Umbilical cord (tissue), 2 donors: ENCODE measurements at places on chromosomes 11 and 22. TPM values are rescaled to one million over a fixed set of nuclear protein-coding genes. Genes with fewer than 3 reads are reported as not detected.

GRCh38 chr11:118410055-118410745 lies 8.8 kb downstream of the ATP5MG start:
- DNase-seq, result no peak

- no peak for DNase-seq
Measured at GRCh38 chr11:59011655-59012397, 72.5 kb downstream of the GLYATL1 start.

DNA sequence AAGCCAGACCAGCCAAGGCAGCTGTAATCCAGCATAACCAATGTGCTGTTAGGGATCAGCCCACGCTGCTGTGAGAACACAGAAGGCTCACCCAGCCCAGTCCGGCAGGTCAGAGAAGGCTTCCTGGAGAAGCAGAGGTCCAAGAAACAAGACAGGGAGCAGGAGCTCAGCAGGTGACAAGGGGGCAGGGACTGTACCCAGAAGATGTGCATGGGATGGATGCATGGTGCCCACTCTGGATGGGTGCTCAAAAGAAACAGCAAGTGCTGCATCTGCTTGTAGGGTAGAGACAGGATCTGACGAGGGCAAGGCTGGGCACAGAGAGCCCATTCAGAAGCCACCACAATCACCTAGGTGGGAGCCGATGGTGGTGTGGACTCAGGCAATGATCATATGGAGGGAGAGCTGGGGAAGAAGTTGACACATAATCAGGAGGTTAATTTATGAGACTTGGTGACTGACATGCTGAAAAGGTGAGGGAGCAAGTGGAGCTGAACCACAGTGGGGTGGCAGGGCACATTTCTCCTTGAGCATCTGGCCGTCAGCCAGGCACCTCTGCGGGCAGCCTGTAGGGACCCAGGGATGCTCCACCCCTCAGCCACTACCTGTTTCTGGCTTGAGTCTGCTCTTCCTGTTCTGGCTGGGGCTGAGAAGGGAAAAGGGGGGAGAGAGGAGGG lies 102.3 kb upstream of the DRD2 start:
- DNase-seq, result no peak

DNA sequence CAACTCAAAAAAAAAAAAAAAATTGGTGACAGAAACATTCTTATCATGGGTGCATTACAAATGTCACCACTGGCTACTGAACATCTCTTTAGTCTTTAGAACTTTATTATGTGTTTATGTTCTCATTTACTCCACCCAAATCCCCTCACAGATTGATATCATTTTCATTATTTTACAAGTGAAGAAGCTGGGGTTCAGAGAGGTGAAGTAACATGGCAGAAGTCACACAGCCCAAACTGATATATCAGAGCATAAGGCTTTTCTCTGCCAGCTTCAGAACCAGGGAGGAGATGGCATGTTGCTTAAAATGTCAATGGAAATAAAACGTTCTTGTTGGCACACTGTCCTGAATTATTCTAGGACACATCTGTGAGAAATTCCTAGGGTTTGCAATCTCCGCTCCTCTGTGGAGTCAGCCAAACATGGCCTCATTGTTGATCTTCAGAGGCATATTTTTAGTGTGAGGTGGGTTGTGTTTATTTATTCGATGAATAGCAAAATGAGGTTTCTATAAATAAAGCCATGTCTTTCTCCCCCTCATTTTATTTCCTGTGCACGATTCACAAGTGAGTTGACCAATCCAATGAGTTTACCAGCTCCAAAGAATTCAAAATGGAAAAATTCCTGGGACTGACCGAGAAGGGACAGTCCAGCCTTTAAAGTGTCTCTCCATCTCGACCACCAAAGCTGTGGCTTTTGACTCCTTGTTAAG lies 72.9 kb upstream of the ANO1 start:
- no peak for DNase-seq

DNA sequence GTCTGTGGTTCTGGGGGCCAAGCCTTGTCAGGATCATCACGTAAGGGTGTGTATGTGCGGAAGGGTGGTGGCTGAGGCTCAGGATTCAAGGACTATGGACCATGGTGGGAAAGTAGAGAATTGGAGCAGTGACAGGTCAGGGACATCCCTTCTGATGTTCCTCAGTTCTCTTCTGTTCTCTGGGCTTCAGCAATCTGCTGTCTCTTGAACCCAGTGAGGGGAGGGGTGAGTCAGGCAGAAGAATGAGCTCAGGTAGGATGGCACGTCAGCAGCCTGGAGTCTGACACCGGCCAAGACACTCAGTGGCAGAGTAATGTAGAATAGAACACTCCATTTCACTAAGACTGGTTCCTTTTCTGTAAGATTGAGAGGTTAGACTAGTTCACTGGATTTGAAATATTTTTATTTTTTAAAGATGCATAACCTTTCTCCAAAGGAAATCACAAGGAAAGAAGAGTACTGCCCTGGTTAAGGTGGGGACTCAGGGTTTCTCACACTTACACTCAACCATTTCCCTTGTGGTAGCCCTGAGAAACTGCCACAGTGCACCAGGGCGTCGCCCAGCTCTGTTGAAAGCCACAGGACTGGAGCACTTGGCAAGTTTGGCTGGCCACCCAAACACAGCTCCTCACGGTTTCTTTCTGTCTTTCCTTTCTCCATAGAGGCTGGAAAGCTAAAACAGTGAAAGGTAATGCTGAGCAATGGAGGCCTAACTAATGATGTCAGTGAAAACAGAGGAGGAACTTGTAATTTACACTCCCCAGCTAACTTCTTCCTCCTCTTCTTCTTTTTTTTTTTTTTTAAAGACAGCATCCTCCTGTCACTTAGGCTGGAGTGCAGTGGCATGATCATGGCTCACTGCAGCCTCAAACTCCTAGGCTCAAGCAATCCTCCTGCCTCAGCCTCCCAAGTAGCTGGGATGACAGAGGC lies 23.1 kb upstream of the MICAL2 start:
- no peak for DNase-seq

- DNase-seq, result no peak
Measured at GRCh38 chr11:117026593-117027330, 71.5 kb downstream of the SIK3 start.

- DNase-seq, result no peak
Measured at GRCh38 chr11:61832754-61833153, 4.7 kb downstream of the FADS2 start.

- DNase-seq, result peak; percentile 88
Measured at GRCh38 chr22:17199003-17199731, 20.1 kb downstream of the ADA2 start.

- no peak for DNase-seq
Measured at GRCh38 chr11:41955066-41955465, 495.6 kb upstream of the LRRC4C start.

DNA sequence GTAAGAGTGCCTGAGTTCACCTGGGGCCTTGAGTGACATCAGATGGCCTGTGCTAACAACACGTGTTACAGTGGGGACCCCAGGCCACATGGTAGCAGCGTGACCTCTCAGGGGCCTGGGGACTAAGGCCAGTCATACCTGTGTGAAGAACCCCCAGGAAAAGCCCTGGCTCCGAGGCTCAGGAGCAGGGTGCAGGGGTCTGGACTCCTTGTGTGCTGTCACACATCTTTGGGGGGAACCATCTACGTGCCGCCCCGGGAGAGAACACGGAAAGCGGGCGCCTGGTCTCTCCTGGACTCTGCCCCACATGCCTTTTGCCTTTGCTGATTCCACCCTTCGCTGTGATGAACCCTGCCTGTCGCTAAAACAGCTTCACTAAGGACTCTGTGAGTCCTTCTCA lies 48.7 kb downstream of the SHANK2 start:
- no peak for DNase-seq

- DNase-seq, result no peak
Measured at GRCh38 chr11:67289226-67289650, at the start of gene ANKRD13D. Gene ANKRD13D (plus strand): TSS chr11:67289303. CDS start chr11:67289461, 158 bp downstream.

DNA sequence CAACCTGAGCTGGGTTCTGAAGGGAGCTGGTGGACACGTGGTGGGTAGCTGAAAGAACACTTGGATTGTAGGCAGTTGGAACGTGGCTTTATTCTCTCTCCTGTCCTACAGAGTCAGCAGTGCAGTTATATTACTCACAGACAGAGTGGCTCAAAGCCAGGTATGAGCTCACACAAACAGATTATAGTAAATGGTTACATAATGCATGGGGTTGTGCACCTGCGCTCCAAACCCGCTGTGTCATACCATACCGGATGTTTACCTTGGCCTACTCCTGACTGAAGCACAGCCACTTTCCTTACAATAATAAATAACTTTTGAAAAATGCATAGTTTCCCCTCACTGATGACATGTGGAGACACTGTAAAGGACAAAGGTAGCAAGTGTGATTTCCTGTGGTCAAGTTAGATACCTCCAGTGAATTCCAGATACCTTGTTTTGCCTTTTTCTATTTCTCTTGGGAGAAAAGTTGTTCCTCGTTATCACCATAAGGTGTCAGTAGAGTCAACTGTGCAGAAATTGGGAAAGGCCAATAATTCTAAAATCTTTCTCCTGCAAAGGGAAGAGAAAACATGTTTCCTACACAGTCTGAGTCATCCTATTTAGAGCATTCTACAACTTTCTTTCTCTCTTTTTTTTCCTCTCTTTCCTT lies 13.5 kb downstream of the MS4A6A start:
- DNase-seq, result no peak

DNA sequence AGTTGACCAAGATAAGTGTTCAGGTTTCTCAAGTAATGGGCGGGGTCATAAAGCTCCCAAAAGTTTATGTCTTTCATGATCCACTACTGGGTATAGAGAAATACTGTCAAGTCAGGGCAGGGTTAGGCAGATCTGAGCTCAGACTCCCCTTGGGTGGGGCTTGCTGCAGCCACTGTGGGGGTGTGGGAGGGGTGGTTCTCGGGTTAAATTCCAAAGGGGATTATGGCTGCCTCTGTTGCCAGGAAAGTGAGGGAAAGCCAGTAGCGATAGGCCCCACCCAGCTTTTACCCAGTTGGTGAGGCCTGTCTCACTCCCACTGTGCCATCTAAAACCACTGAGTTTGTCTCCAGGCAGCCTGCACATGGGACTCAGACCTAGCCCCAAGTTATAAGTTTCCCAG lies 37.8 kb downstream of the DLG2 start:
- no peak for DNase-seq

DNA sequence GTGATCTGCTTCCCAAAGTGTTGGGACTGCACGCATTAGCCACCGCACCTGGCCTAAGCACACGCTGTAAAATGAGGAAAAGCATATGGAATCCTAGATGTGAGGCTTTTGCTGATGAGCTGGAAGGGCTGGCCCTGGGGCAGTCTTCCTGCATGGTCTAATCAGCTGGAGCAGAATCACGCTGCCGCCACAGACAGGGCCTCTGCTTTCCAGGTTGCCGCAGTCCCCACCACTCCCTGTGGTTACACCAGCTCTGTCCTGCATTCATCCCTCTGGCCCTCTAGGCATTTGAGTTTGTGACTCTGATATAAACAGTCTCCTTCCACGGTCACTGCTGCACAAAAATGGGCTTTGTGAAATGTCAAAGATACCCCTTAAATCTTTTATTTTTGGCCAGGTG lies 17.1 kb downstream of the RPS6KA4 start:
- DNase-seq, result no peak

DNA sequence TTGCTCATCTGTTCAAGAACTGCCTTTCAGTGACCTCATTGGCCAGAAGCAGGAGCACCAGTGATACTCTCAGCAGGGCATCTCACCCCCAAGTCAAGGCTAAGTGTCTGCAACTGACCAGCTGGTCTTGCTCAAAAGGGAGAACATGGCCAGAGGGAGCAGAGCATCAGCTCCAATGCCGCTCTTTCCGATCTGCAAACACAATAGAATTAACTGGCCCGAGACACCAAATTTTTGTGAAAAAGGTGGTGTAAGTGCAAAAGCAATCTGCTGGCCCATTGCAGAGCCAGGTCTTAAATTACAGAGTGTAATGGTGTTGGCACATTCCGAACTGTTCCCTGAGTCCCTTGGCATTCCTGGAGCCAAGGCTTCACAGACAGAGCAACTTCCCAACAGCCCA lies 97.0 kb downstream of the PKNOX2 start:
- DNase-seq, result no peak

- no peak for DNase-seq
Measured at GRCh38 chr11:111700162-111700561, 66.0 kb downstream of the PPP2R1B start.

- peak; percentile 26 for DNase-seq
Measured at GRCh38 chr11:77411137-77411707, 62.7 kb downstream of the PAK1 start.

DNA sequence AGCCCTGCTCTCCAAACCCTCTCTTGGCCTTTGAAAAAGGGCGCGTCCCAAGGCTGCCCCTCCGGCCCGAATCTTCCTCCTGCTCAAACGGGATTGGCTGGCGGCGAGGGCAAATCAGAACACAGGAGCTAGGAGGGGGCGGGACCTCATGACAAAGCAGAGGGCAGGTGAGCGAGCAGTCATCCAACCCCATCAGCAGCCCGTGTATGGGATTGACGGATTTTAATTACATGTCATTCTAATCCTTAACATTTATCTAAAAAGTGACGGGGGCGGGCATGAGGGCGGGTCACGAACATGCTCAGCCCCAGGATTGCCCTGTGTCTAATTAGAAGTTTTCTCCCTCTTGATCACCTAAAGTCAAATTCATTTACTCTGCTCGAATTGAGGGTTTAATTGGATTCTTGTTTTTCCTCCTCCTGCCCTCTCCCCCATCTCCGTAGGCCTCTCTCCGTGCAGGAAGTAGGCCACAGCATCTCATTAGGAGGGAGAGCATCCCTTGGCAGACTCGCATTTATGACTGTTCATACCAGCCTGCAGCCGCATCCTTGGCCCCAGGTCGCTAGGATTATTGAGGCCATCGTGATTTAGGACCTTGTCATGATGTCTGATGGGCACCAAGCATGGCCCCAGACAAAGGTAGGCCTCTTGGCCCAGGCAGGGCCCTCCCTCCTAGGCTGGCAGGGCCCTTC lies 147.1 kb downstream of the CHST1 start:
- no peak for DNase-seq

GRCh38 chr22:43434928-43435311 lies 23.1 kb downstream of the MPPED1 start:
- no peak for DNase-seq

GRCh38 chr11:86736291-86737143 lies 63.8 kb upstream of the PRSS23 start:
- DNase-seq, result no peak

Gene MALAT1
- 14,533 TPM for total RNA-seq

Gene LAMTOR1
- total RNA-seq, result 57.1 TPM

Gene OR51B2
- total RNA-seq, result 2.9 TPM

Gene DCHS1
- total RNA-seq, result 37.6 TPM

Gene CARD18
- total RNA-seq, result not detected

Gene PTPRJ
- 21.9 TPM for total RNA-seq

Gene PRR33
- total RNA-seq, result not detected

Gene OR52N4
- 1.9 TPM for total RNA-seq

Gene OR10G8
- total RNA-seq, result not detected

Gene MRPL40
- 32.7 TPM for total RNA-seq

Gene OR8K5
- 6.0 TPM for total RNA-seq

Gene LRRC55
- 1.2 TPM for total RNA-seq
